ENCODE measurements at places on chromosomes 12 and 14. TPM values are rescaled to one million over a fixed set of nuclear protein-coding genes. Genes with fewer than 3 reads are reported as not detected.

LTBP2 gene
- total RNA-seq: 0.43 TPM

CDCA3 gene
- total RNA-seq: 31.6 TPM

HOXC10 gene
- total RNA-seq: not detected

SERPINA5 gene
- total RNA-seq: not detected

DEGS2 gene
- not detected for total RNA-seq

HOXC6 gene
- total RNA-seq: 0.89 TPM

VDR gene
- 2.4 TPM for total RNA-seq

PROX2 gene
- not detected for total RNA-seq

TMEM260 gene
- 12.8 TPM for total RNA-seq

GLIPR1L1 gene
- total RNA-seq: not detected

DNA sequence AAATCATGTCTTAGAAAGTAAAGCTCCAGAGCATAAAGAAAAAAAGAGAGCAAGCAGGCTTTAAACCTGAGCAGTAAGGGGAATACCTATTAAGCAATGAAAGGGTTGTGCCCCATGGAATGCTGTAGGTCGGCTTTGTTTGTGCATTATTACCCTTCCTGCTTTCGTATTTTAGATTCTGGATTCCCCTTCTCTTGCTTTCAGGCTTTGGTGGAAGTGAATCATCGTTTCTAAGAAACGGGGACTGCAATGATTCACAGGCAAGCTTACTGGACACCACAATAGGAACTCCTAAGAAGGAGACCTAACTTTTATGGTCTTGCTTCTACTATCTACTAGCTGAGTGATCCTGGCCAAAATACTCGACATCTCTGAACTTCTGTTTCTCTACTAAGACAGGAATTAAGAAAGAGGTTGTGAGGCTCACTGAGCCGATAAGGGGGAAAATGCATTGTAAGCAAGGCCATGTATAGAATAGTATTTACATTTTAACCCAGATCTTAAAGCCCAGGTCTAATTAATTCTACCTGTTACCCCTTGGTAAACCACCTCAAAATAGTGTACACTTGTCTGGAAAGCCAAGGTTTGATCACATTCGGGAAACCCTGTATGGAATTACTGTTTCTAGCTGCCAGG lies 1.2 kb upstream of the BMAL2 start:
- DNase-seq: peak; percentile 9

DNA sequence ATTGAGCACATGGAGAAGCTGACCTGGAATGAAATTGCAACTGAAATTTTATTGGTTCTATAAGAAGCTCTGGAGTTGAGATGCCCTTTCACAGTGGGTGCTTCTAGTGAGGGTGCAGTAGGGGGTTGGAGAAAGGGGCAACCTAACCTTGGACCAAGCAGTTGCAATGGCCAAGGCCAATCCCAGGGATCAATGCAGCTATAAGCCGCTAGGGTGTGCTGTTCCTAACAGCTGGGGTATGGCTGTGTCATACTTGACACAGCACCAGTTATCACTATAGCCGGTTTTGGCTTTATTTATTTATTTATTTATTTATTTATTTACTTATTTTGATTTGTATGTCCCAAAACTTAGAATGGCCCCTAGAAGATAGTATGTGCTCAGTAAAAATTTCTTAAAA lies 505.9 kb downstream of the FLRT2 start:
- DNase-seq: no peak

DNA sequence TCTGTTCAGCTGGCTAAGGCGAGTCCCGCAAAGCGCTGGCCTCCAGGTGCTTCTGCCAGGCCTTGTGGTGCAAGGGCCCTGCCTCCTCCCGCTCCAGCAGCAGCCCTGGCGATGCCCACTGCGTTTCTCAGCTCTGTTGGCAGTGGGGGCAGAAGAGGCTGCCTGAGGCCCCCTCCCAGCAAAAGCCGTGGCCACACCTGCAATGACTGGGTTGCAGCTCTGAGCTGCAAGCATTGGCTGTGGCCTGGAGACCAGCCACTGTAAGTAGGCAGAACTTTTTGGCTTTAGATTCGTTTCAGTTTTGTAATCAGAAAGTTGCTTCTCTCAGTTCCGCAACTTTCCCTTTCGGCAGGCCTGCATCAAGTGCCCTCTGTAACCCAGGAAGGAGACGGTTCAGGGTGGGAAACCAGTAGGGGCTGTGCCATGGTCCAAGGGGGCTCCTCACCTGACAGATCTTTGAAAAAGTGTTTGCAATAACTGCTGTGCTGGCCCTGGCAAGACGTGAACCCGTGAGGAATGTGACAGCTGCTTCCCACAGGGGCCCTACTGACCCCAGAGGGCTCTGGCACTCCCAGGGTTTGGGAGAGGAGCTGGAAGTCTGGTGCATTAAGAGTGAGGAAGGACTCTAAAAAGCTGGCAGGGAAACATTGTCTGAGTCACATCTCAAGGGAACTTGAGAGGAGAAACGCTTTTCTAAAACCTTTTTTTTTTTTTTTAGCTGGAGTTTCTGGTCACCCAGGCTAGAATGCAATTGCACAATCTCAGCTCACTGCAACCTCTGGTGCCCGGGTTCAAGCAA lies 54.5 kb upstream of the MAX start:
- no peak for DNase-seq

GRCh38 chr14:37590428-37591139 lies 4.5 kb downstream of the FOXA1 start:
- DNase-seq: no peak

DNA sequence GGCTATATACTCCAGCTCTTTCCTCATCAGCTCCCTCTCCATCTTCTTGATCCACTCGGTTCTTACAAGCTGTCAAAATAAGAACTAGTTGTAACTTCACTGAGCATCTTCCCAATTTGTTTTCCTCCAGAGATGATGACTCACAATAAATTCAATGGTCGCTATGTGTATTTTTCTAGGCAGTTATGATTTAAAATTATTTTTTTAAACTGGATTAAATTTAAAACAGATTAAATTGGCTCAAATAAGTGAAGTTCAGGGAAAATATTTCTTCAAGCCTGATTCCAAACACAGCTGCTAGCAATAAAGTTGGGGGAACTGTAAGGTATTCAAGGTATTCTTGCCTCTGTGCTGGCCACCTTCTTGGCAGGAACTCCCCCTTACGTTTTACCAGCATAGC lies 717.7 kb upstream of the USP15 start:
- DNase-seq: no peak

DNA sequence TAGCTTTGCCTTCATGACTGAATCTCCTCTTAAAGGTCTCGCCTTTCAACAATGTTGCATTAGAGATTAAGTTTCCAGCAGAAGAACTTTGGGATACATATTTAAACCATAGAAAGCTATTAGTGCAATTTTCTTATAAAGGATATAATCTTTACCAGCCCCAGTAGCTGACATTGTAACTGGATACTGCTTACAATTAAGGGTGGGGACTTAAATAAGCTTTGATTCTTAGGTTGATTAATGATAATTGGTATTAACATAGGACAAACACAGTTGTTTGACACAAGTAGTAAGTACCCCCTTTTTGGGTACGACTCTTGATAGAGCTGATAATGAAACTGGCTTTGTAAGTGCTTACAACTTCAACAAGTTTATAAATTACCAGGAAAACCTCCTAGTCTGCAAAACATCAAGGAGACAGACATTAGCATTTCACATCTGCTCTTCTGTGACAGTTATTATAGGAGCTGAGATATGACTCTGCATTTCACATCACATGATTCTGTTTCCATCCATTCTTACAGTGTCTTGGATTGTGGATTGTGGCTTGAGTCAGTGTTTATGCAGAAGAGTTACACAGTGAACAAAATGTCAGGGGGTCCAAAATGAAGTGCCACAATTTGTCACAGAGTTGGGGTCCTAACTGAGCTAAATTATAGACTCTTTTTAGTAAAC lies 249.1 kb upstream of the E2F7 start:
- no peak for DNase-seq

DNA sequence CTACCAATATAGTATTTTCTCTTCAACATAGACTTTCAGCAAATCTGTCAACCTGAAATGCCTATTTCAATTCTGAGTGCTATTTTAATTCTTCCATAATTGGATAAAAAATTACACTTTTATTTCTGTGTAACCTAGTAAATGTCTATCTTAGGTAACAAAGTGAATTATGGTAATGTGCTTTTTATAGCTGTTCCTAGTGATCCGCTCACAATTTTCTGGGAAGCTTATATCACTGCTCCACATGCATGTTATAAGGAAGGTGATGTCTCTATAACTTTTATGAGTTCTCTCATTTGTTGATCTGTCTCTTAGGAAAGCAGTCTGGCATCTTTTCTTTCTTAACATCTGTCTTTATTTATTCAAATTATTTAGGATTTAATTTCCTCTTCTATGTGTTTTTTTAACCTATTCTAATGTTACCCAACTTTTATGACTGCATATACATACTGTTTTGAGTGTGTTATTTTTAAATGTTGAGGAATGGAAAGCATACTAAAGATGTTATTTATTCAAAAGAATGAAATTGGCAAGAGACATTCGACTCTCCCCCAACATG lies 777.1 kb upstream of the MDGA2 start:
- DNase-seq: no peak

GRCh38 chr12:94545935-94546771 lies 86.5 kb upstream of the CEP83 start:
- DNase-seq: peak; percentile 36

- DNase-seq: no peak
Observed at GRCh38 chr12:40105265-40105514, 691 bp downstream of the SLC2A13 start.

GRCh38 chr12:103728323-103728722 lies 112.7 kb downstream of the NT5DC3 start:
- DNase-seq: no peak

DNA sequence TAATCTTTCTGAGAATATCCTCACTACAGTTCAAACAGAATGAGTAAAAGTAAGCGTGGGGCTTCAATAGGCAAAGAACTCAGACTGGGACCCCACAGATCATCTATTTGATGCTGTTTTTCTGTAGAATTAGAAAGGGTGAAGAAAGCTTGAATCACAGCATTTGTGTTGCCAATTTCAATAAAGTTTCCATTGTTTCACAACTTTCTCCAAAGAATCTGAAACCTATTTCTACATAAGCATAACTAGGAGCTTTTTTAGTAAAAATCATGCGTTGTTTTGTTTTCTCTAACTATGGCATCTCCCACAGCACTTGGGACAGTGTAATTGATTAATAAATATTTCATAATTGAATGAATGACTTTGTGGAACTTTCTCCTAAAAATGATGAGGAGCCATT lies 16.7 kb upstream of the NEDD1 start:
- DNase-seq: no peak

- no peak for DNase-seq
Observed at GRCh38 chr14:86015941-86016340, 486.0 kb downstream of the FLRT2 start.
